Activated naive CD4-positive, alpha-beta T cell treated with anti-CD3 and anti-CD28 coated beads, Interleukin-2, amount 50 U/mL, for 72 hours (primary cell): ENCODE measurements at places on chromosomes 5 and 9.

GRCh38 chr5:69364414-69364813 lies 4.9 kb downstream of the AK6 start:
- DNase-seq: no peak

- DNase-seq: no peak
Measured at GRCh38 chr5:17157294-17157693, 60.1 kb upstream of the BASP1 start.

GRCh38 chr5:137470111-137470920 lies 28.8 kb downstream of the SPOCK1 start:
- no peak for DNase-seq

- DNase-seq: no peak
Measured at GRCh38 chr5:128870923-128871322, 94.4 kb upstream of the SLC27A6 start.

GRCh38 chr9:126860757-126861466 lies 473 bp downstream of the ZBTB34 start:
- DNase-seq: peak; percentile 58

GRCh38 chr5:137890845-137891244 lies 1.6 kb downstream of the PKD2L2 start:
- DNase-seq: no peak

GRCh38 chr9:85008215-85008614 lies 338.7 kb downstream of the NTRK2 start:
- no peak for DNase-seq

DNA sequence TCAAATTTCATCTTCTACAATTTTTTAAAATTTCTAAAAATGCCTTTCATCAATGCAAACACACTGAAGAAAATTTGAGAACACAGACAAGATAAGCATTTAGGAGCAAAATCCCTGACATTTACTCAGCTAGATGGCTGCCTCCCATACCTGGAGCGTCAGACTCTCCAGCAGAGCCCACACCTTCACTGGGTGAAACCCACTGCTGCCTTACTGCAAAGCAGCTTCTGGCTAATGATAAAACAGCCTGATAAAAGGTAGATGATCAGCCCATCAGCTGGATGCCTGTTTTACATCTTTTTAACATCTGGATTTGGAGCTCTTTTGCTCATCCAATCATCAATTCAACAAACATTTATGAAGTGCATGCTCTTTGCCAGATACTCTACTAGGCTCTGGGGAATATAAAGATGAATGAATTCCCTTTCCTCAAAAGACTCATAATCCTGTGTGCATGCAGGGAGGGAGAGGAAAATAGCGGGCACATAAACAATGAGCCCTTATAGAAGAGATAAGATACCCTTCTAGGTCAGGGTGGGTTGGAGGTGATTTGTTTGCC lies 271.2 kb downstream of the SAXO1 start:
- DNase-seq: no peak

- DNase-seq: no peak
Measured at GRCh38 chr9:28155671-28156070, 582.4 kb upstream of the C9orf72 start.

- DNase-seq: no peak
Measured at GRCh38 chr9:116274293-116274692, 120.7 kb downstream of the PAPPA start.

GRCh38 chr5:154811653-154812465 lies 38.5 kb downstream of the FAXDC2 start:
- peak; percentile 65 for DNase-seq

- no peak for DNase-seq
Measured at GRCh38 chr9:24011009-24011717, 185.1 kb upstream of the ELAVL2 start.
